ENCODE measurements at places on chromosomes 11 and 22.

DNA sequence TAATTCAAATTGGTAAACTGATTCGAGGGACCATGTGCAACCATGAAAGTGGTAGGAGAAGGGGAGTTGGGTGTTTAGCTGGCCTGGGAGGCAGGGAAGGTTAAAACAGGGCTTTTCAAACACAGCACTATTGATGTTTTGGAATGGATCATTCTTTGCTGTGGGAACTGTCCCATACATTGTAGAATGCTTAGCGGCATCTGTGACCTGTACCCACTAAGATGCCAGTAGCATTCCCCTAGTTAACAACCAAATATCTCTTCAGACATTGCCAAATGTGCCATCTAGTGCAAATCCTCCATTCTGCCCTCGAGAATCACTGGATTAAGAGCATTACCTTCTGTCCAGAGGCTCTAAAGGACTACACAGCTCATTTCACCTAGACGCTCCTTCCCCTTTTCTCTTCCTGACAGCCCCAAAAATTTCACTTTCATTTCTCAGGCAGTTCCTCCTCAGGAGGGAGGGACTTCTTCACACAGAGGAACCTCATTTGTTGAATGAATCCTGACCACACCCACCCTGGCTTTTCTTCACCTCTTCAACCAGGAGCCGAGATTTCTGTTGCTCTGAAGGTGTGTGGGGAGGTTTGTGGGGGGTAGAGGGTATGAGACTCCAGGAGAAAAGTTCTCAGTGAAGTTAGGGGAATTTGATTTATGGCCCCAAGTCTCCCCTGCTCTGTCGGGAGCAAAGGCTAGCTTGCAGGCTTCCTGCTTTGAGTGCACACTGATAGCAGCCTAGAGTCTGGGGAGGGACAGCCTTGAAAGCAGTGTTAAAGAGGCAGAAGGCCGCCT is at the start of gene TRIM34:
TSS of gene TRIM34 (plus strand) at position 513 of the 791 bp plus-strand sequence. CDS start 7,331 bp downstream, outside the sequence.
- DNase-seq, result peak; percentile 52

GRCh38 chr11:61010466-61011228 is 39.2 kb downstream of the CD6 start:
- no peak for DNase-seq

- no peak for DNase-seq
These were observed 422.1 kb downstream of the BRD1 start for GRCh38 chr22:49405590-49405989.

DNA sequence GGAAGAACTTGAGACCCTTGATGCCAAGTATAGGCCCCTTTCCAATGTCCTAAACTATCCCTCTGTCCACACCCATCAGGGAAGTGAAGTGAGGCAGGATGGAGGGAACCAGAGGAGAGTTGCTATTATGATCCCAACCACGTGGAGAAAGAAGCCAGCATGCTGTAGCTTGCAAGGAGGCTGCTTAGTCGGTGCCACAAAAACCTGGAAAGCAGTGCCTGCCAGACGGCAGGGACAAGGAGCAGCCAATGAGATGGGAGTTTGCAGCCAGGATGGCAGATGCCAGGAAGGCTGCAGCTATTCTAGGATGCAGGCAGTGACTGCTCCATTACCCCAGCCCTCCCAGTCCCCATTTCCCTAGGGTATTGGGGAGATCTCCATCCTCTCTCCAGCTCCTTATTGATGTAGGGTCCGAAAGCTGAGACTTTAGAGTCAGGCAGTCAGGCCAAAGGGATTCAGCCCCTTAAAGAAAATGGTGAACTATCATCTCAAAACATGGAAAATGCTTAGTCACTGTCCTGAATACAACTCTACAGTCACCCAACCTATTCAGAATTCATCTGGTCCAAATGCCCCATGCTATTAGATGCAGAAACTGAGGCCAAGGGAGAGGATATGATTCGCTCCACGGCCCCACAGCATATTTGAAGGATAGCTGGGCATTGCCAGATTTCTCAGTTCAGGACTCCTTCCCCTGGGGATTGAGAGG is 18.4 kb upstream of the LRRC55 start:
- DNase-seq, result no peak

DNA sequence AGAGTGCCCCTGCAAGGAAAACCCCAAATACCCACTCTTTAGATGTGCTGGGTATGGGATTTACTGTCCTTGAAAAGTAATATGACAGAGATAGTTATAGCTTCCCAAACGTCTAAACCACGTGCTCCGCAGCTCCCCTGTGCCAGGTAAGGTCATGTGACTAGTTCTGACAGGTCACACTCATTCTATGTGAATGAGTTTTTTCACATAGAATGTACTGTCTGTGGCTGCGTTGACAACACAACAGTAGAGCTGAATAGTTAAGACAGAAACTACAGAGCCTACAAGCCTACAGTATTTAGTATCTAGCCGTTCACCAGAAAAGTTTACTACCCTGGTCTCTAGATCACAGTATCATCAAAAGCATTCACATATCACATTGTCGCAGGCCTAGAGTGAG is 236.2 kb downstream of the ETS1 start:
- DNase-seq, result no peak

- no peak for DNase-seq
These were observed 1.9 kb upstream of the LTBP3 start for GRCh38 chr11:65559951-65560537.

DNA sequence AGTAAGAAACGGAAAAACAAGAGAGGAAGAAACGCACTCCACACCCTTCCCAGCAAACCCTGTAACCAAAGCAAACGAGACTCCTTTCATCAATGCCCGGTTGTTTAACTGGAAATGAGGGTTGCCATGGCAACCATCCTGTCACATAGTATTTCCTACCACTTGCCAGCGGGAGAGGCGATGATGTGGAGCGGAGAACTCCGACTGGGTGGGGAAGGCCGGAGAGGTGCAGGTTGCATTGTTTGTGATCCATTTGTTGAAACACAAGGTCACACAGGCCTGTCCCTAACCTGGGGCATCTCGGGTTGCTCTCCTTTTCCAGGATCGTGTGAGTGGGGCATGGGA is 609.9 kb downstream of the BUD13 start:
- DNase-seq, result no peak

DNA sequence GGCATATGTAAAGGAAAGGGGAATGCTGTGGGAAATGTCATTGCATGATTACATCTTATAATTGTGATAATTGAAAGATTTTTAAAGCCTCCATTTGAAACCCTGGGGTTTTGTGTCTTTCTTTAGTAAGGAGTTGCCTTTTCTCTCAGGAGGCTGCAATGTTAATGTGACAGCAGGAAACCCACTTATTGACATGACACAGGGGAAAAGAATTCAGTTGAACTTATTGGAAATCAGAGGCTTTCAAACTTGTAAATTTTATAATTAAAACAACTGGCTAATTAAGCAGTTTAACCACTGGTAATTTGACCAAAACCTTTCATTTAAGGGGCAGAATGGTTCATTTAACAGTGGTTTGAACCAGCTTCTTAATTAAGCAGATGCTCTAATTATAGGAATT is 31.2 kb downstream of the MRPL48 start:
- DNase-seq, result no peak

GRCh38 chr11:46600194-46600960 is 6.6 kb upstream of the AMBRA1 start:
- no peak for DNase-seq

DNA sequence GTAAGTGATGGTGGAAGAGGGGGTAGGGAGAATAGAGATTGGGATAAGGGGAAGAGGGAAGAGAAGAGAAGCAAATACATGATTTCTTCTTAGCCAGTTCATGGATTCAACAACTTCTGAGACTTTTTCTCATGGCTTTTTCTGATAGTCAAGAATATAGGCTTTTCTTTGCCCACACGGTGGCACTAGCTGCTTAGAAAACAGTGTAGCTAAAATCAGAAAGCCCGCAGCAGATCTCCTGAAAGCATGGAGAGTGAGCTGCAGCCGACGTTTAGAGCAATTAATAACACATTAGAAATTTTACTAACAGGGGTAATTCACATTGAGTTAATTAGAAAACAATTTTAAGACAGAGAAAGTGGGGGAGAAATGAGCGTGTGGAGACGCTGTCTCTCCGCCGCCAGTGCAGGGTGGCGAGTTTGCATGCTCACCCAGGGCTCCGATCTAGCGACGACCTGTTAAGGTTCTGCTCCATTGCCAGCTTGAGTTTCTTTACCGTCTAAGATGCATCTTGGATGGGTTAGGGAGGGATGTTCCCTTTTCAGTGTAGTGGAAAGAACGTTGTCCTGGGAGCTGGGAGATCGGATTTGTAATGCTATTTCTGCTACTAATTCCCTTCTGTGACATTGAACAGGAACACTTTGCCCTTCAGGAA is 3.3 kb upstream of the RAG1 start:
- peak; percentile 28 for DNase-seq

DNA sequence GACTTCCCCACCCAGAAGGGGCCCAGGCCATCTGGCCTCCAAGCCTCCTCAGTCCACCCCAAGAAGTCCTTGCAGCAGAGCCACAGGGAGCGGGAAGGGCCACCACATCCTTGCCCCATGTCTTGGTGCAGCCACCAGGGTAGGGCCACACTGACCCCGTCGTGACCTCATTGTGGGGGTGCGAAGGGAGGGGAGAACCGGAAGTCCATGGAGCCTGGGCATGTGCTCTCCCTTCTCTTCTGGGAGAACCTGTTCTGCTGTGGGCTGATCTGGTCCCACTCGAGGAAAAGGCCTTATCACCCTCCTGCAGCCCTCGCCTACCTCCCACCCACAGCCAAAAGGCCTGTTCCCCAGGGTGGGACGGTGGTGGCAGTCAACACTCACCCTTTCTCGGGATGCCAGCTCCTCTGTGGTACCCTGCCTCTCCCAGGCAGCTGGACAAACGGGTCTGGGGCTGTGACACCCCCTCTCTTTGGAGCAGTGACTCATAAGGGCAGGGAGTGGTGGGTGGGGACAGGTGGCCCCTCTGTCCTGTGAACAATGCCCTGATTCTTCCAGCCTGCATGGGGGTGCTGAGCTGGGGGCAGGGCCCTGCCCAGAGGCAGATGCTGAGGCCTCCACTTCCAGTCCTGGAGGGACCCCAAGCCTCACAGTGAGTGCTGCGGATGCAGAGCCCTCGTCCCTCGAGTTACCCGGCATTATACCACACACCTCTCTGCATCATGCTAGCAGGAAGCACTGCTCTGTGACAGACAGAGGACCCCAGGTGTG is 14.6 kb upstream of the CTSD start:
- DNase-seq, result no peak

- no peak for DNase-seq
These were observed 38.7 kb upstream of the CDON start for GRCh38 chr11:126101251-126101929.

GRCh38 chr11:32706985-32707741 is 87.3 kb downstream of the CCDC73 start:
- DNase-seq, result no peak

DNA sequence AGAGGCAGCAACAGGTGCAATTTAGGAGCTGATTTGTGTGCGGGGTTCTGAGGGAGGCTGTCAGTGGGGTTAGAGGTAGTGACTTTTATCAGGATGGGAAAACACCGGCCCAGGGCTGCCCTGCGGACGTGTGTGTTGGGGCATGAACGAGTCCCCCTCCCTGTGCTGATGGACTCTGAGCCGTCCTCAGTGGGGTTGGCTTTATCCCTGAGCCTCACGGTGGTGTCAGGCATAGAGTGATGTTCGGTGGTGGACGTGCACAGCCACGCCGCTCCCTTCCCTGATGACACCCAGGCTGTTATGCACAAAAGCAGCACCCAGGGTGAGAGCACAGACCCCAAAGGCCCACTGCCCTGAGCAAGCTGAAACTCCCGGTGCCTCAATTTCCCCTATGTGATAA is 809.1 kb downstream of the BRD1 start:
- DNase-seq, result no peak

DNA sequence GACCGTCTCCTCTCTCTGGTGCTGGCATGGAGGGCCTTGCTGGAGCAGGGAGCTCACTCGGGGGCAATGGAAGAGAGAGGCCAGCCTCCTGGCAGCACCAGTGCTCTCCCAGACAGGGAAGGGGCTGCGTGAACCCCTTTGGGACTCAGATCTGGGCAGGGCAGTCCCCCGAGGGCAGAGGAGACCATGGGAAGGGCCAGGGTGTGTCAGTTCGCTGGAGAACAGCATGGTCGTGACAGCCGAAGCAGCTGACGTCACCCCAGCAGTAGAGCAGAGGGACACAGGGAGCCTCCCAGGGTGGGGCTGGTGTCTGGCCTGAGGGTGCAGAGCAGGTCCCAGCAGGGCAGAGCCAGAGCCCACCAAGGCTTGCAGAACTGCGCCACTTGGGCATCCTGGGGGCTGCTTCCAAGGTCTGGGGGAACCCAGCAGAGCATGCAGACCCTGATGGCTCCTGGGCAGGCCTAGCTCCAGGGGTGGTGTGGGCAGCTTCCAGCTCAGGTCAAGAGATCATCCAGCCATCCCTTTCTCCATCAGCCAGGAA is 71.0 kb upstream of the KCNQ1OT1 start:
- DNase-seq, result peak; percentile 6

DNA sequence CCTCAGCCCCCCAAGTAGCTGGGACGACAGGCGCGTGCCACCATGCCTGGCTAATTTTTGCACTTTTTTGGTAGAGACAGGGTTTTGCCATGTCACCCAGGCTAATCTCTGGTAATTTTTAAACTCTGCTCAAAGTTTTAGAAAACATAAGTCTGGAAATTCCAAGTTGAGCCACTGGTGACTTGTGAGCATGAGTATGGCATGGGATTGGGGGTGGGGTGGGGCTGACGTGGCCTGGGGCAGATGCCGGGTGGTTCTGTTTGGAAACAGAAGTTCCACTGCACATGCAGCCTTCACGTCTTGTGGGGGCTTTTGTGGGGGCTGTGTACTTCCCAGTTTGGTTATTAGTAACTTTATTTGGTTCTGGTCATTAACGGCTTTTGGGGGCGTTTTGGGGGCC is 67.3 kb downstream of the PTPRJ start:
- DNase-seq, result no peak

Data from stimulated activated naive CD8-positive, alpha-beta T cell treated with anti-CD3 and anti-CD28 coated beads, Interleukin-15, amount 100 ng/mL, for 72 hours (primary cell).